ENCODE measurements at places on chromosomes 3 and 15. TPM values are rescaled to one million over a fixed set of nuclear protein-coding genes. Genes with fewer than 3 reads are reported as not detected.
A peak's percentile ranks its signal among the peaks of the same experiment; 100 is the strongest.

DNA sequence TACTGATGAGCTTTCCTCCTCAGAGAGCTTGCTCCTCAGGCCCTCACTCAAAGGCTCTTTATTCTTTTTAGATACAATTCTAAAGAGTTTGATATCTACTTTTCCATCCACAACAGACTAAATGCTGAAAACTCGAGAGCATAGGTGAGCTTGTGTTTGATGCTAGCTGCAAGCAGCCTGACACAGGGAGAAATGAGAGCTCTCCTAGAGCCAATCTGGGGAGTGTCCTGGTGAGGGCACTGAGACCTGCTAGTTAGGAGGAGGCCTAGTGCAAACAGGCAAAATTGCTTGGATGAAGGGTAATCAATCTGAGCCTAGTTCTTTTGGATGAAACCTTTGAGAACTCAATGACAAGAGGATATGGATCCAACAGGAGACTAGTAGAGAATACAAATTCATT, 300.8 kb downstream of the ZBTB20 start:
- DNase-seq = no peak

- no peak for DNase-seq
Observed at GRCh38 chr3:141561426-141562034, 74.7 kb downstream of the RASA2 start.

- no peak for DNase-seq
Observed at GRCh38 chr3:187072102-187072501, 67.2 kb downstream of the RPL39L start.

DNA sequence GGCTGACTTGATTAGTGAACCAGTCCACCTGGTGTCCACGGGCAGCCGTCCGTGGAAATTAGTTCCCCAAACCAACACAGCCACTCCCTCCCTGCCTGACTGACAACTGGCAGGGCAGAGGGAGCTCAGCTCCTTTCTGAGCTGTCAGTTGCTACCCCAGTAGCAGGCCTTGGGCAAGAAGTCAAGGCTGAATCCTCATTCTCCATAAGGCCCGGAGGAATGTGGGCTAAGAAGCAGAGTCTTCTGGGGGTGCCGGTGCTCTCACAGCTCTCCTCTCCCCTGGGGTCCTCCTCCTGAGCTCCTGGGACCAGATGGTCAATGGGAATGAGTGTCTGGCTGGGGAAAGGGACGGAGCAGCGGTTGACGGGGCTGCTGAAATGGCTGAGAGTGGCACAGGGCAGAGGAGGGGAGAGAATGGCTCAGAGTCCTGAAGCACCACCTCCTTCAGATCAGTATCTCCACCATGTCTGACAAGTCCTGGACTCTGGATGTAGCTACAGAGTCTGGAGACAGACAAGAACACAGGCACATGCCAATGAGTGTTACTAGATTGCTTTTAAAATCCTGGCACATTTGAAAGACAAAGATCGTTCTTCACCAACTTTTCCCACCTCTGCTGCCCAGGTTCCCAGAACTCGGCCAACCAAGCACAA, 16.9 kb downstream of the AMOTL2 start:
- no peak for DNase-seq

DNA sequence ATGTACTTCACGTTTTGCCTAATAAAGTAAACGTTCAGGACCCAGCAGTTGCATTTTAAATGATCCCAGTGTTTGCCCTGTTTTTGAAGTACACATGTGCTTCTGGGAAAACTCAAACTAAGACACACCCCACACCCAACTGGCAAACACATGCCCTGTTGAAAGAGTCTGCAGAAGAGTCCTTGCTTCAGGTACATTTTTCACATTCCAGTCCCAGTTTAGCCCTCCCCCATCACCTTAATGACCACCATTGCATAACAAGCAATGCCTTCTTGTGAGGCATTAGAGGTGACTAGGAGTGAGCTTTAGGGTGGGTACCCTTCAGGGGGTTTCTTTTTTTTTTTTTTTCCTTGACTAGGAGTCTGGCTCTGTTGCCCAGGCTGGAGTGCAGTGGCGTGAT, 322.3 kb downstream of the CNTN4 start:
- DNase-seq = no peak

GRCh38 chr3:48798998-48799397, 48.7 kb downstream of the PRKAR2A start:
- DNase-seq = no peak

DNA sequence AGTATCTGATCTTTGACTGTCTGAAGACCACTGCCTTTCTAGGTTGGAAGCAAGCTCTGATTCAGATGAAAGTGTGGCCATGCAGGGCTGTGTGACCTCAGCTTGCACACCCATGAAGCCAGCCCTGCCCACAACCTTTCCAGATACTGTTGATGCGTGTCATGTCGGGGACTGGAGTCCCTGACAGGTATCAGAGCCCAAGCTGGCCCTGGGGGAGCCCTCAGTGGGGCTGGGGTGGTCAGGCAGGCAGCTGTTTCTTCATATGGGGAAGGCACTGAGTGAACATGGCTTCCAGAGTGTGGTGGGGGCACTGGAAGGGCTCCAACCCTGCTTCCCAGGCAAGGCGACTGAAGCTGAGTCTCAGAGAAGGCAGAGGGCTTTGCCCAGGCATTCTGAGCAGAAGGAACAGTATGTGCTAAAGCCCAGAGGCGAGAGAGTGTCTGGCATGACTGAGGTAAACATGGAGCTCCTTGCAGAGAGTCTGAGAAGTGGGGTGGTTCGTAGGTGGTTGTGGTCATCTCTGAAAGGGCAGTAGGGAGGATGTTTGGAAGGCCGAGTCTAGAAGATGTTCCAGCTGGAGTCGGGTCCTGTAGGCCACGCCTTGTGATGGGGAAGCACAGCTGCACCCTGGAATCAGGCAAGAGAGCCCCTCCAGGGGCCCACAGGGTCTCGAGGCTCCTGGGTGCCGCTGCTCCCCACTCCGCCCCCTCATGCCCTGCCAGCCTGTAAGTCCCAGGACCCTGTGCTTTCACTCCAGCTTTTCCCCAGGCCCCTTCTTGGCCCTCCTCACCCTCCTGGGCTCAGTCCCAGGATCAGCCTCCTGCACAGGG, 122.2 kb downstream of the EEFSEC start:
- DNase-seq = no peak

- no peak for DNase-seq
Observed at GRCh38 chr3:187130346-187131066, 8.8 kb downstream of the RPL39L start.

DNA sequence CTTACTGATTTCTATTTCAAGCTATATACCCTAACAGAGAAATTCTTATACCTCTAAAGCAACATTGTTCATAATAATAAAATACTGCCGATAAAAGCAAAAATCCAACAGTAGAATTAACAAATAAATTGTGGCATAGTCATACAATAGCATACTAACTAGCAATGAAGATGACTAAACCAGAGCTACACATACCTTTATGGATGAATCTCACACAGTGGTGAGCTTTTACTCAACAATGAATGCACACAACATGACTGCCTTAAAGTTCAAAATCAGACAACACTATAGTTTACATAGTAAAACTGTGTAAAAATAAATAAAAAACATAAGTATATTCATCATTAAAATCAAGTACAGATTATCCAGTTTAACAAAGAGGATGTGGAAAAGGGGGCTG, 99.1 kb downstream of the NR1I2 start:
- DNase-seq = no peak

DNA sequence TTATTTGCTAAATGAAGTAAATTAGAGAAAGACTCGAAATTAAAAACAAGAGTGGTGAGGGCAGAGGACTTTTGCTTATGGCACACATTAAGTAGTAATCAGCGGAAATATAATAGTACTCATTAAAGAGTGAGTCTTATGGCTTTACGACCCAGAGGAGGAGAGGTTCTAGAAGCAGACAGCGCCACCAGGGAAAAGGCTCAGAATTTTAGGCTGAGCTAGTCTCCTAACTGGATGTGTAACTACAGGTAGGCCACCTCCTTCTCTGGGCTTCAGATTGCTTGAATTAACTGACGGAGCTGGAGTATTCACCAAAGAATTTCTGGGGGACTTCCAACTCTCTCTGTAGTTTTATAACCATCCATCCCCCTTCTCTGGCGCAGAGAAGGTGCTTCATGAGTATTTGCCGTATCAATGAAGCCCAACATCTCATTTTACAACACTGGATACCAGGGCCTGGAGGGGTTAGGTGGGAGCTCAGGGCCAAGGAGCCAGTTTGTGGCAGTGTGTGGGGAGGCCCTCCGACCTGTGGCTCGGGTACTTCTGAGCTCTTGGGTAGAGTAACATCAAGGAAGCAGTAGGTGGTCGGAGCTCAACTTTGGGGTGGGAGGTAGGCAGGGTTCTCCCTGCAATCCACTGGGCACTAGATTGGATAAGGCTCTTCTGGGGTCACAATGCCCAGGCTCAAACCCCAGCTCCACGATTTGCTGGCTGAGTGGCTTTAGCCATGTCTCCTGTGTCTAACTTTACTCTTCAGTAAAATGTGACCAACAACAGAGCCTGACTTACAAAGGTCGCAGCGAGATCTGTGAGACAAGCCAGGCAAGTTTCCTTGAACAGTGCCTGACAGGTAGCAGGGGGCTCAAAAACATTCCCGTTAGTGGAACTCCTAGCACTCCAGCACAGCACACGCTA, 1.1 kb downstream of the CHCHD4 start:
- no peak for DNase-seq

DNA sequence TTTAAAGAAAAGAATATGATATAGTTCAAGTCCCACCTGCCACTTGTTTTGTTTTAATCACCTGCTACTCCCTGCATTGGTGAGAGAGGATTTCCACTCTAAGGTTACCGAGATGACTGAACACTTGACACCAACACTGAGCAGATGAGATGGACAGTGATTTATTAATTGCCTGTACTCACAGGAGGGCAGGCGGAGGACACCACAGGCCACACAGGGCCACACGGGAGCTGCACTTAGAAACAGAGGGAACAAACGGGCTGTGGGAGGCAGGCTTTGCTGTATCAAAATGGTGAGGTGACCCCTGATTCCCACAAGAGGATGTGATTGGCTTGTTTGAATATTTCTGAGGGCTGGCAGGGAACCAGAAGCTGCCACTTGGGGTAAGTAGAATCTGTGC, 10.8 kb downstream of the MINAR1 start:
- no peak for DNase-seq

DNA sequence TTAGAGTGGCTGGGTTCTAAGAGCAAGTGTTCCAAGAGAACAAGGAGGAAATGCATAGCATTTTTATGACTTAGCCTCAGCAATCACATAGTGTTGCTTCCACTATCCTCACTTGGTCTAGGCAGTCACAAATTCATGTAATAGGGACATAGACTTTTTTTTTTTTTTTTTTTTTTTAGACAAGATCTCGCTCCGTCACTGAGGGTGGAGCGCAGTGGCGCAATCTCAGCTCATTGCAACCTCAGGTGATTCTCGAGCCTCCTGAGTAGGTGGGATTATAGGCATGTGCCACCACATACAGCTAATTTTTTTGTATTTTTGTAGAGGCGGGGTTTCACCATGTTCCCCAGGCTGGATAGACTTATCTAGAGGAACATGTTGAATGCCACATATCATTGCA, 4.7 kb upstream of the GNB4 start:
- no peak for DNase-seq

DNA sequence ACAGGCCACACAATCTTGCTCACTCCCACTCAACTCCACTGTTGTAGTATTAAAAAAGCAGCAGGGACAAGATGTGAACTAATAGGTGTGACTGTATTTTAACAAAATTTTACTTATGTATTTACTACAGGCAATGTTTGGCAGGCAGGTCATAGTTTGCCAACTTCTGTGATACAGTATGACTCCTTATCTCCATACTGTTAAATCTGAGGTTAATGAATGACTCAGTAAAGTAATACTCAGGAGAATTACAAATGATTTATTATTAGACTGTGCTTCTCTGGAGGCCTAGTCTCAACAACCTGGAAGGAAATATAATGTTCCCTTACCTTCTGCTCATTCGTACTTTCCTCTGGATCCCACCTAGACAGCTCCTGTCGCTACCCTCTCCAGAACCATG, 258.6 kb upstream of the KCNMB2 start:
- no peak for DNase-seq

DNA sequence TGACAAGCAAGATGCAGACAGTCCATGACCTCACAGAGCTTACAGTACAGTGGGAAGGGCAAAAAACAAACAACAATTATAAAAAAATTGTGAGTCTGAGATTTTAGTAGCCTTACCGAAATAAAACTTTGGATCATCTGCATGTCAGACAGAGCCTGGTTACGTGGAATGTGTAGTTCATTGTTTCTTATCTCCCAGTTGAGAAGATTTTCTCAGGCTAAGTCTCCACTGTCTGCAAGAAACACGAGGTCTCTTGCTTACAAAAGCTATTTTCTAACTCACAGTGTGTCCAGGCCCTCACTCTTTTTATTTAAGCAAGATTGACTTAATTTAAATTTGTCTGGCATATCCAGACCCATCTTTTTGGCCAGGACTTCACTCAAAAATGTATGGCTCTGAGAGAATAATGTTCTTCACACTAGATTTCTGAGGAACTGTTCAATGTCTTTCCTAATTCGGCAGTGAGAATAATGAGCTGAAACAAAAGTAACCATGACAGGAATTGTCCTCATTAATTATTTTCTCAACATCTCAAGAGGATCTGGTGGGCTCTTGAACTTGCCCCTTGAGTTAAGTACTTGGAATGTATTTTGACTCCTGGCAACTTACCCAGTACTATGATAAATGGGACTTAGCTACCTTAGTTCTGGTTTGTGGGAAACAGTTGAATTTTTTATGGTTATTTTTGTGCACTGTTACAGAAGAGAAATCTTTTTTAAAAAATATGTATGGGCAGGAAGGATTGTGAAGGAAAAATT, 265.1 kb upstream of the COL8A1 start:
- DNase-seq = no peak

GRCh38 chr15:70795311-70795665, 31.9 kb upstream of the UACA start:
- DNase-seq = no peak

GRCh38 chr15:52858782-52859176, 68.6 kb upstream of the ONECUT1 start:
- no peak for DNase-seq

- no peak for DNase-seq
Observed at GRCh38 chr15:71248386-71248785, 133.1 kb downstream of the THSD4 start.

DNA sequence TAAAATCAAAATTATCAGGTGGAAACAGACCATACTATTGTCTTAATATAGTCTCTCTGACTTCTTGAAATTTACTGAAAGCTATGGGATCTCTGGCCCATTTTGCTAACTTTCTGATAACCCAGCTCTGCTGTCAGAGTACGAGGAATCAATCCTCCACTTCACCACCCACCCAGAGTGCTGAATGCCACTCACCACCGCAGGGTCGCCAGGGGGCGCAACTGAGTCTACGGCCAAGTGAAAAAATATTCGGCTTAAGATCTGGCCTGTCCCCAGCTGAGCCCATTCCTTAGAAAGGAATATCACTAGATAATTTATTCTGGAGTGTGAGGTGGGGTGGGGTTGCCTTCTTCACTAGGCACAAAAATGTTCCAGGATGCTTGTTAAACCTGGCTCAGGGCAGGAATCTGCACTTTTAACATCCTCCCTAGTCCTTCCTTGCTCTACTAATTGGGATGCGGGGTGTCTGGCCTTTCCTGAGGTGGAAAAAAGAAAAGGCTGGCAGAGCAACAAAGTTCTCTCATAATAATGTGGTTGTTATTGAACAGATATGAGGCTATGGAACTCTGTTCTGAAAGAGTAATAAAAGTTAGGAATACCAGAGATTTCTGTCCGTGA, 520.6 kb downstream of the MFSD1 start:
- peak; percentile 33 for DNase-seq

XYLB gene
- 3.1 TPM for total RNA-seq

GABRR3 gene
- not detected for total RNA-seq

KCNH8 gene
- not detected for total RNA-seq

THBS1 gene
- 5.4 TPM for total RNA-seq

ACTC1 gene
- not detected for total RNA-seq

IL17RB gene
- total RNA-seq = 0.31 TPM

ITIH1 gene
- not detected for total RNA-seq

SPINT1 gene
- 6.6 TPM for total RNA-seq

Data from activated naive CD8-positive, alpha-beta T cell treated with anti-CD3 and anti-CD28 coated beads, Interleukin-2, amount 10 ng/mL, durations not matched to agents 7 days and 5 days (primary cell).